ENCODE measurements at places on chromosomes 16 and 17.

DNA sequence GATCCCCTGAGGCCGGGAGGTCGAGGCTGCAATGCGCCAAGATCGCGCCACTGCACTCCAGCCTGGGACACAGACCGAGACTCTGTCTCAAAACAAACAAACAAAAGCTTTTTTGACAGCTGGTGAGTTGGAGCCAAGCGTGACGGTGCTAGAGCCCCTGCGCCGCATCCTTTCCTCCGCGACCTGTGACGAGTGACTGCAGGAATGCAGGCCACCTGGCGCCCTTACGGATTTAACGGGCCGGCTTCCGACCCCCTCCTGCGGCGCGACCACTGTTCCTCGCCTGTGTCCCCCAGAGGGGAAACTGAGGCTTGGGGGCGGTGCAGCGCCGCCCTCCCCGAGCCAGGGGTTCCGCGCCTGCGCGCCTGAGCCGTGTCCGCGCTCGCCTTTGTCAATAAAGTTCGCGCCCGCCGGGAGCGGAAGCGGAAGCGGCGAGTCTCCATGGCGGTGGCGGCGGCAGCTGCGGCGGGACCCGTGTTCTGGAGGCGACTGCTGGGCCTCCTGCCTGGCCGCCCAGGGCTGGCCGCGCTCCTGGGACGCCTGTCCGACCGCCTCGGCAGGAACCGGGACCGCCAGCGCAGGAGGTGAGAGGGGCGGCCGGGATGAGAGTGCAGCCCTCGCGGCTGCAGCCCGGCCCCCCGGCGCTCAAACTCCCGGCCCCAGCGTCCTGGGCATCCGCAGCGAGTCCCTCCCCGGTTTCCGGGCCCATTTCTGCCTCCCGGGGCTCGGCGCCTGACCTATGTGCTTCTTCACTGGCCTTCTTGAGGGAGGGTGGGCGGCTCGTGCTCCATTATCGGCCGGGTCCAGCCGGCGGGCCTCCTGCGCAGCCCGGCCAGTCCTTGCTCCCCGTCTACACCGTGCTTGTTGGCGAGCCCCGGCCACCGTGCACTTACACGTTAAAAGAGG lies at the start of gene PGS1:
PGS1 (plus strand) TSS at position 425 of the 906 bp plus-strand sequence; CDS start at position 442, 17 bp downstream.
- no peak for DNase-seq

- DNase-seq, result no peak
Measured at GRCh38 chr17:63337579-63337978, 108.5 kb downstream of the CYB561 start.

GRCh38 chr16:71761097-71761496 lies 36.6 kb upstream of the PHLPP2 start:
- DNase-seq, result no peak

DNA sequence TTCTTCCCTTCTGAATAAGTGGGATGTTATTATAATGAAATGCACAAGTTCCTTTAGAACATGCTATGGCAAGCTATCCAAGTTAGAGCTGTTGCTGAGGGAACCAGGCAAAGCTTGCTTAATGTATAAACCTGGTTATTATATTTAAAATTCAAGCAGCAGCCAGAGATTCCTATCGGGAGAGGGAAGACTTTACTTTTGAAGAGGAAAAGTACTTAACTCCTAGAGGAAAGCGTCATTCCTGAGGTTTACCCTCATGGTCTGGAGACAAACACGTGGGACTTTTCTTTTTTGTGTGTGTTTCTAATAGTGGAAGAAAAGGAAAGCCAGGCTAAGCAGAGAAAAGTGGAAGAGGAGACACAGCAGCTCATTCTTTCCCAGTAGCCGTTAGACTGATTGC lies 39.9 kb upstream of the MYH10 start:
- DNase-seq, result no peak

DNA sequence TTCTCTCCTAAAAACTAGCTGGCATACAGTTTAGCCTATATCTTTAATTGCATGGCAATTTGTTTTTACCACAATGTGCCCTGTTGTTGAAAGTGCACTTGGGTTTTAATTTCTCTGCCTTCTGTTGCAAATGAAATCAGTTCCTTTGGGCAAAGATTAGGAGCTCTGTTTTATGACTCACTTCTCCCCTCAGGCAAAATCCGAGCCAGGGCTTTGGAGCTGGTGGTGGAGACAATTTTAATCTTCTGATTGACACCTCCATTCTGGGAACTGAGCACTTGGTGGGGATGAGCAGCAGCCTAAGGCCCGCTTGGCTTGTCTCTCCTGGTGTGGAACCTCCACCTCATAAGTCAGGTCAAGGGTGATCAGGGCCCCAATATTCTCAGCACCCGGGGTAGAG lies 13.3 kb upstream of the MYH8 start:
- DNase-seq, result no peak

- no peak for DNase-seq
Measured at GRCh38 chr17:46943218-46943500, 20.2 kb downstream of the GOSR2 start.

DNA sequence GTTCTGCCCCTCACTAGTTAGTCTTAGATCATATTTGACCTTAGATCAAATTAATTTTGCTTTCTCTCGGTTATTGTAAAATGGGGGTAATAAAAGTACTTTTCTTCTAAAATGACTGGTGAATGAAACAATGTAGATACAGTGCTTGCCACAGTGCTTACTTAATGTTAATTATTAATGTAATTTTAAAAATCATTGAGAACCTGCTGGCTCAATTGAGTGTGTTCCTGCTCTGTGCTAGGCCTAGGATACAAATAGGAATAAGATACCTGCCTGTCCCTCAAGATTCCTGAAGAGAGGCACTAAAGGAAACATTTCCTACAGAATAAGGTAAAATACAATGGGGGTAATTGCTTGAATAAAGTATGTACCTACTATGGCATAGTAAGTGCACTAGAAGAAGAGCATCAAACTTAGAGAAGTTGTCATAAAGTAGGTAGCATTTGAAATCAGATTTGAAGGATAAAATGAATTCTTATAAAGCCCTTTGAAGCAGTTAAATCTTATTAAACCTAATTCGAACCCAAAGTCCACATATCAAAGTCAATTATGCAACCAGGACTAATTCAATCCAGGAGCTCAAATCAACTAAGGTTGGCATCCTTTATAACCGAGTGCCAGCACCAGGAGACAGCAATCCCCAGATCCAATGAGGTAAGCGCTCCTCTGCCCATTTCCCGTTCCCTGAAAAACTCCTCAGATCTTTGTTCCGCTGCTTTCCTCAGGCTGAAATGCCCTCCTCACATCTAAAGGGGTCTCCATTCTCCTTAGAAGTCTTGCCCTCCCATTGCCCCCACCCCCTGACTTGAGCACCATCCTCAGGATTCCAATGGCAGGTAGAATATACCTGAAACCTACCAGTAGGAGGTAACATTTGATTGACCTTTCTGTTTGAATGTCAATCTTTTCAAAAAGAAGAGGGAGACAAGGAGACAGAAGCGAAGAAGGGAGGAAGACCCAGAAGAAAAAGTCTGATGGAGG lies 2.4 kb upstream of the MED13 start:
- DNase-seq, result no peak

GRCh38 chr16:89619840-89620239 lies 6.4 kb downstream of the DPEP1 start:
- no peak for DNase-seq

DNA sequence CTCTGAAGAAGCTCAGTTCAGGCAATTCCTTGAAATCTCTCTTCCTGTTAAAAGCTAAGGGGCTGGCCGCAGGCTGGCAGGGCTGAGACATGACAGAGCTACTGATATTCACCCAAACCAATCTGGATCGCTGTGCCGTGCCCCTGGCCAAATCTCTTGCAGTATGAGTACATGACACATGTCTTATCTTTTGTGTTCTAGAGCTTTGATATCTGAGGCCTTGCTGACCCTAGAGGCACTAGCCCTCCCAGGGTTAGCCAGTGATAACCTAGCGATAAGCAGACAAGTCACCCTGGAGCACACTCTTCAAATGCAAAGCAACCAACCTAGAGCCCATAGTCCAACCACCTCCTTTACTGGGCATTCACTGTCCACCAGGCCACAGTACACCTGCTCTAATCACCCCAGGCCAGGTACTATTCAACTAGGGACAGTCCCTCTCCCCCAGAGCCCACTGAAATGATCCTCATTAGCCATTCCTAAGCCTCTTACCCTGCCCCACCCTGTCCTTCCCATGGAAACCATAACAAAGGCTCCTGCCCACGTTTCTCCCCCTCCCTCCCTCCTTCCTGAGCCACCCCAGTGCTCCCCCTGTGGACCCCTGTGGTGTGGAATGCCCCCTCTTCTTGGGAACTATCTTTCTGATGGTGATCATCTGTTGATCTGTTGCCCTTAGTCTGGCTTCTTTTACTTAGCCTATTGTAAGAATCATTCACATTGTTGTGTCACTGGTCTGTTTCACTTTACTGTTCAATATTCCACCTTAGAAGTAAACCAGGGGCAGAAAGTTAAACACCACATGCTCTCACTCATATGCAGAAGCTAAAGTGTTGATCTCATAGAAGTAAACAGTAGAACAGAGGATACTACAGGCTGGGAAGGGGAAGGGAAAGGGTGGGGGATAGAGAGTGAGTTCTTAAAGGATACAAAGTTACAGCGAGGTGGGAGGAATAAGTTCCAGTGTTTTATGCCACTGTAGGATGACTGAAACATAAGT lies 52.5 kb downstream of the TEKT5 start:
- no peak for DNase-seq

DNA sequence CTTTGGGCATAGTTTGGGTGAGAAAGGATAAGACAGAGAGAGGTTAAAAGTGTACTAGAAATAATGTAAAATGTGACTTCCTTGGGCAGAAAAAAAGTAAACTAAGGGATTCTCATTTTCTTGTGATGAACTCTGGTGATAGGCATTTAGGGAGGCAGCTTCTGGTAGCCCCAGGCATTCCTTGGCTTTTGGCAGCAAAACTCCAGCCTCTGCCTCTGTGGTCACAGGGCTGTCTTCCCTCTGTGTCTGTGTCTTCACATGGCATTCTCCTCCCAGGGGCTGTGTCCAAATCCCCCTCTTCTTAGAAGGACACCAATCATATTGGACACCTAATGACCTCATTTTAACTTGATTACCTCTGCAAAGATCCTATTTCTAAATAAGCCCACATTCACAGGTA lies 54.7 kb downstream of the HS3ST3B1 start:
- no peak for DNase-seq

GRCh38 chr16:50247906-50248608 lies 18.3 kb upstream of the ADCY7 start:
- no peak for DNase-seq

DNA sequence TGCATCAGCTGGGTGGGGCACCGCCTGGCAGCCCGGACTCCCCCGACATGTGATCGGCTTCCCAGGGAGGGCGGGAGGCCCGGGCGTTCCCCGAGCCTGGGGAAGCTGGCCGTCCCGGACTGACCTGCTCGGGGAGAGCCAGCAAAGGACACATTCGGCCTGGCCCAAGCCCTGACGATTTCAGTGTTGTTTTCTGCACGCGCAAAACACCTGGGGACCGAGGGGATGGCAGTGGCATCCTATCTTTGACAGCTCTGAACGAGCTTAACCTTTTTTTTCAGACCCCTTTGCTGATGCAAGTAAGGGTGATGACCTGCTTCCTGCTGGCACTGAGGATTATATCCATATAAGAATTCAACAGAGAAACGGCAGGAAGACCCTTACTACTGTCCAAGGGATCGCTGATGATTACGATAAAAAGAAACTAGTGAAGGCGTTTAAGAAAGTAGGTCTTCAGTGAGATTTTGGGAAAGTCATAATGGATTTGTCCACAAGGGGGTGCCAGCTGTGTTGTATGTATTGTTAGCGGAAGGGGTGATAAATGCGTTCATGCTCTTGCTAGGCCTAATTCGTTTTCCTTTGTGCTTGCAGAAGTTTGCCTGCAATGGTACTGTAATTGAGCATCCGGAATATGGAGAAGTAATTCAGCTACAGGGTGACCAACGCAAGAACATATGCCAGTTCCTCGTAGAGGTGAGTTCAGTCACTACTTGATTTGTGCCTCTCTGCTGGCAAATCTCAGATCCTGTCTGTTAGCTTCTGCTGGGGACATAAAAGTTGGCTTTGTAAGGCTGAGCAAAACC lies 1.0 kb downstream of the EIF1 start:
- no peak for DNase-seq

- DNase-seq, result no peak
Measured at GRCh38 chr16:48022496-48022895, 133.3 kb downstream of the ABCC12 start.

DNA sequence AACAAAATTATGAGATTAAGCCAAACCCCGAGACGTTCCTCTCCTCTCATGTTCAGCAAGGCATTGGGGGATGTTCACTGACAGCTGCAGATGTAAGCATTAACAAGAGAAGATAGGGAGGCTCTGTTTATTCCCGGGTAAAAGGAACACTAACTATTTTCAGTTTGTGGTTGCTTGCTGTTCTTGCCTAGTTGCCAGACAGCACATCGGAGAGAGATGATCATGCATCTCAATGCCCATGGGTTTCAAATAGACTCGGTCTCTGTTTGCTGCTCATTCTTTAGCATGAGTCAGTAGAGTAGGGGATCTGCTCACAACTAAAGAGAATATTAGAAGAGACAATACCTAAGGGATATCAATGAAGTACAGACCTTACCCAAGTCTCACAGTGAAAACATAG lies 78.3 kb downstream of the TMEM100 start:
- DNase-seq, result no peak

GRCh38 chr17:60079401-60080243 lies 901 bp upstream of the HEATR6 start:
- no peak for DNase-seq

DNA sequence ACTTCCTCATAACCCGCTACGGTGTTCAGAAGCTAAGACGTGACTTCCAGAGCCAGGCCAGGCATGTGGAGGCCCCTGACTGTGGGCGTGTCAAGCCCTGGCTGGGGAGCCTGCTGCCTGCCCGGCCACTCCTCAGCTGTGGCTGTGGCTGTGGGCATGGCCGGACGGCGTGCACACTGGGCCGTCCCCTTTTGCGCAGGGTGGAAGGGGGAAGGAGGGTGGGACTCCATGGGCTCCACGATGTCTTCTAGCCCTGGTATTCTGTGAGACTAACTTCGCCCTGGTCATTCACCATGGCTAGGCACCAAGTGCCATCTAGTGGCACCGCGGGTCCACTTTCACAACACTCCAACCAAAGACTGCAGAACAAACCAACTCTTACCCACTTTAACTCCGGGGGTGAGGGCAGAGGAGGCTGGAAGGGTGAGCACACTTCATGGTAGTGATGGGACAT lies 67.9 kb downstream of the N4BP1 start:
- no peak for DNase-seq

DNA sequence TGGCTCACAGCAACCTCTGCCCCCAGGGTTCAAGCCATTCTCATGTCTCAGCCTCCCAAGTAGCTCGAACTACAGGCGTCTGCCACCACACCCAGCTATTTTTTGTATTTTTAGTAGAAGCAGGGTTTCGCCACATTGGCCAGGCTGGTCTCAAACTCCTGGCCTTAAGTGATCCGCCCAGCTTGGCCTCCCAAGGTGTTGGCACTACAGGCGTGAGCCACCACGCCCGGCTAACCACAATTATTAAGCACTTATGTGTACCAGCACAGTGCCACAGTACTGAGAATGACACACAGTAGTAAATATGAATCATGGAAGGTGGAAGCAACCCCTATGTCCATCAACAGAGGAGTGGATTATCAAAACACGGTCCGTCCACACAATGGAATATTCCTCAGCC lies 49.8 kb downstream of the COTL1 start:
- DNase-seq, result no peak

DNA sequence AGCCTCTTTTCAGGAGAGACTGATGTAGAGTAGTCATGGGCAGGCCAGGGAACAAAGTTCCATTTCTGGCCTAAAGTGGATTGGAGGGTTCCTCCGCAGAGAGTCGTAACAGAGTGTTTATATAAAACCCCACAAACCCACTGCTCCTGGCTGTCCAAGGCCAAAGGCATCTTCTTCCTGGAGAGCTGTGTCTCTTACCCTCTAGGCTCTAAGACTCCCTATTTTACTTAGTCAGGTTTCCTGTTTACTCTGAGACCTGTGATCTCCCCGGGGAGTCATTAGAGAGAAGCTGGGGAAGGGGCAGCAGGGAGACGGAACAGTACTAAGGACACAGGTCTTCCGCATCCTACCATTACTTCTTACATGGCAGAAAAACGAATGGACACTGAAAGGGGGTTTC lies 69.5 kb downstream of the HIC1 start:
- DNase-seq, result no peak
